ENCODE measurements at places on chromosomes 4 and X. TPM values are rescaled to one million over a fixed set of nuclear protein-coding genes. Genes with fewer than 3 reads are reported as not detected.

RADX gene
- 1.3 TPM for polyA plus RNA-seq

UNC5C gene
- polyA plus RNA-seq = 3.7 TPM

SLC7A11 gene
- polyA plus RNA-seq = 0.46 TPM

CT83 gene
- polyA plus RNA-seq = not detected

GABRE gene
- polyA plus RNA-seq = 9.1 TPM

AMOT gene
- 8.8 TPM for polyA plus RNA-seq

FAM241A gene
- polyA plus RNA-seq = 3.9 TPM

DNA sequence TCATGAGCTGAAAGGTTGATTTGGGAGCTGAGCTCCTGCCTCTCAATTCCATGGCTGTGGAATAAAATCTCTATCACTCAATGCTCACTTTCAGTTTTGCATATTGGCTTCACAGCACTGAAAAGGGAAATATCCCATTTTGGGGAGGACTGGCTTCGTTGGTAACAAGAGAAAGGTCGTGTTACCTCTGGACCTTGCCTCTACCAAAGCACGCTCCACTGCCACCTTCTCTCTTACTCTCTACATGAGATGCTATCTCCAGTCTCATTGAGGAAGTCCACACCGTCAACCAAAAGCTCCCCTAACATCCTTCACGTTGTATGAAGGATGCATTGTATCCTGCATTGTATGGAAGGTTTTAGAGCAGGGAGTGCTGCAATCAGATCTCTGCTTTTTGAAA, 195.0 kb upstream of the LDB2 start:
- no peak for DNase-seq

GRCh38 chr4:35591035-35591434, 653.3 kb downstream of the ARAP2 start:
- DNase-seq = no peak

- DNase-seq = no peak
Observed at GRCh38 chr4:24622146-24622834, 37.9 kb upstream of the DHX15 start.

GRCh38 chrX:69024161-69024736, 141.0 kb downstream of the PJA1 start:
- DNase-seq = no peak

- no peak for DNase-seq
Observed at GRCh38 chrX:129523079-129523911, at the start of gene SMARCA1. Gene SMARCA1 (minus strand): TSS chrX:129523490. CDS start chrX:129523370, 120 bp downstream.

- no peak for DNase-seq
Observed at GRCh38 chr4:3253808-3254207, 4.8 kb downstream of the MSANTD1 start.

- no peak for DNase-seq
Observed at GRCh38 chrX:25034889-25035288, 19.1 kb upstream of the ARX start.

DNA sequence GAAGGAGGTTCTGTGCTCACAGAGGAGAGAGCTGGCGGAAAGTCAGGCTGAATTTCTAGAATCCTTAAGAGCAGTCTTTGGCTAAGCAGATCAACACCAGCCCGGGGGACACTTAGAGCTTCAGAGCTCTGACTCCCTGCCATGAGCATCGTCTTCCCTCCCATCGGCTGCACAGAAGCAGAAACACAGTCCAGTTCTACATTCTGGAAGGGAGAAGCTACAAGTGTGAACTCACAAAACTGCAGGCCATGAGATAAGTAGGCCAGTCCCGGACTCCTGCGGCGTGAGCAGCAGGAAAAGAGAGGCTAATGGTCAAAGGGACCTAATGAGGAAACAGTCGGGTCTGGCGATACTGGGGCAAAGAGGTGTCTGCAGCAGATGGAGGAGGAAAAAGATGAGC, 211.5 kb downstream of the DHX15 start:
- no peak for DNase-seq

GRCh38 chr4:159016593-159017024, 86.3 kb upstream of the RAPGEF2 start:
- DNase-seq = no peak

GRCh38 chr4:188171551-188171950, 32.3 kb downstream of the TRIML1 start:
- DNase-seq = no peak

DNA sequence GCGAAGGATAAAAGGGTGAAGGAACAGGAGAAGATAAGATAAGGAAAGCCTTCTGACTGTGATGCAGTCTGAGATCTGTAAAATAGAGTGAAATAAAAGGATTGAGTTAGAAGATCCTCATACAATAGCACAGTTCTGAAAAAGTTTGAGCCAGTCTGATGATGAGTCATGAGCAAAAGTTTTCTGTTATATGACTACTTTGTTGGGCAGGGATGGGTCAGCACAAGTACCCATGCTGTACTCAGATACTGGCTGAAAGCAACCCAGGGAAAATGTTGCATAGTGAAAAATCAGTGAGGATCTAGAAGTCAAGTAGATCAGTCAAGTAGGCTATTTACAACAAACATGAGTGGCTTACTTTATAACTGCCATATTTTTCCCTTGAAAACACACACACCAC, 253.5 kb downstream of the PCDH10 start:
- no peak for DNase-seq

DNA sequence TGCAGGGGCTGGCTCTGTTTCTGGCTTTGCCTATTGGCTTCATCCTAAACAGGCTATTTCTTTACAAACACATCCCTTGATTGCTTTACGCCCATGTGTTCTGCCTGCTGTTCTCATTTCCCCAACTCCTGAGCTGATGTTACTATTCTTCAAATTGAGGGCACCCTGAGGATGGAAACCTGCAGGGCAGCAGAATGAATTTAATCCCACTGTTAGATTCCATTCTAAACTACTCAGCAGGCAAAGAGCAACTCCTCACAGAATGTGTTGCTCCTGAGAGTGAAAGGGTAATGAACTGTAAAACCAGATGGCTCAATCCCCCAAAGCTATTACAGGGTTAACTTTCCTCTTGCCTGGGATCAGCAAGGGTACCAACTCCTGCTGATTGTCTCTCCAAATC, 75.7 kb downstream of the ANKRD50 start:
- DNase-seq = no peak

DNA sequence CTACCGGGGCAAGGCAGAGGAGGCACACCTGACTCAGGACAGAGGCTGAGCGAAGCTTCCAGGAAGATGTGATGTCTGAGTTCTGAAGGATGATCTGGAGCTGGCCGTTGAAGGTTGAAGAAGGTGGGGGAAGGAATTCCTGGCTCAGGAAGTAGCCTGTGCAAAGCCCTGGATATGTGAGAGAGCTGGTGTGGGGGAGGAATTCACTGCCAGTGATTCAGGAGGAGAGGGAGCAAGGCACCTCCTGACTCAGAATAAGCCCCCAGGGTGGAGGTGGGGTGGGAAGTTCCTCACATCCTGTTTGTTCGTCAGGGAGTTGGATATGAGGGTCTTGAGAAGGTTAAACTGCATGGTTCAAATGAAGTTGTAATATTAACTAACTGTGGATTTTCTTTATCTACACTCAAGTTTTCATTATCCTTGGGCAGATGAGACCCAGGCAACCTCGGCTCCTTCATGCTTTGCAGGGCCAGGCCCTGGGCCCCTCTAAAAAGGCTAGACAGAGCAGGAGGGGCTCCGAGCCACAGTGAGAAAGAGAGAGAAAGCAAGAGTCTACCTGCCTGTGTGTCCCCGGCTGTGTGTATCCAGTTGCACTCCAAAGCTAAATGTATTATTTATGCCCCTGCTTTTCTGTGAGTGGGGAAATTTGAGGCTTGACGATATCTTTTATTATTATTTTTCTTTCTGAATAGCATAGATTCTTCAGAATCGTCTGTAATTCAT, 7.1 kb downstream of the NHSL2 start:
- DNase-seq = no peak

GRCh38 chr4:41185614-41186592, 28.4 kb downstream of the APBB2 start:
- DNase-seq = no peak

DNA sequence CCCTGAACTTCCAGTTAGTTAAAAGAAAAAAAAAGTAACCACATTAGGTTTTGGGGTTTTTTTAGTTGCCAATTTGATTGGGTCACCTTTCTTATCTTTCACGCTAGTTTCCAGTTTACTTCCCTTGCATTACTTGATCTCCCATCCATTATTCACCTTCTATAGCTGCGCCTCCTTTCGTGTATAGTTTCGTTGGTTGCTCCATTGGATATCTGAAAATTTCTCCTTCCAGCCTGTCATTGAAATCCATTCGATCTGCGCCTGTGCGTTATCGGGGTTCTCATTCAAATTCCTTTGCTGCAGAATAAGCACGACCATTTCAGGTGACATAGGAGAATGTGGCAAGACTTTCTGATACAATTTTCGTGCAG, 764 bp downstream of the TRAPPC11 start:
- DNase-seq = no peak

DNA sequence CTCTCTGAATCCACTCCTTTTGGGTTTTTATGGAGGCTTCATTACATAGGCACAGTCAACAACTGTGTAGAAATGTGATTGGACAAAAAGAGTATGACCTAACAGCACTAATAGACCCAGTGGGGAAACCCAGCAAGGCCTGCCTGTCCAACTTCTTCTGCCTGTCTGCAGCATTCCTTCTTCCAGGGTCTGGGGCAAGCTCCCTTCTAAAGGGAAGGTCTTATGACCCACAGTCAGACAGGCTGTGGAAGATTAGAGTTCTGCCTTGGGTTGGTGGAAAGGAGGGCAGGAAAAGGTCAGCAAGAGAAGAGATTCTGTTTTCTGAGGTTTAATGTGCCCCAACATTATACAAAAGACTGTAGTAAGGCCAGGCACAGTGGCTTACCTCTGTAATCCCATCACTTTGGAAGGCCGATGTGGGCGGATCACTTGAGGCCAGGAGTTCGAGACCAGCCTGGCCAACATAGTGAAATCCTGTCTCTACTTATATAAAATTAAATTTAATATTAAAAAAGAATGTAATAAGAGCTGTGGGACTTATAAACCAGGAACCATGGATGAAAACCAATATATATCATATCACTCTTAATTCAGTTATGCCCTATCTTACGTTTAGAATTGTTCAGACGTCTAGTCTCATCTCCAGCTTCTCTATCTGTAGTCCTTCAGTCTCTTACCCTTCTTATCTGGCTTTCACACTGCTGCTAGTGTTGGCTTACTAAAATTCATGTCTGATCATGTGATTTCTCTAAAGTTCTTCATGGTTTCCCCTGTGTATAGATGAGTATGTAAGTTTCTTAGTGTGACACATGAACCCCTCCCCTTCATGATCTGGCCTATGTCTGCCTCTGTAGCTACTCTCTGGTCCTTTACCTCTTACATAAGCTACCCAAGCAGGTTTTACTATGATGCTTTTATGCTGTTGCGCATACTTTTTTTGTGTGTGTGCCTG, 6.2 kb downstream of the CLCN3 start:
- no peak for DNase-seq

- DNase-seq = no peak
Observed at GRCh38 chr4:171478181-171478580, 335.0 kb upstream of the GALNTL6 start.

DNA sequence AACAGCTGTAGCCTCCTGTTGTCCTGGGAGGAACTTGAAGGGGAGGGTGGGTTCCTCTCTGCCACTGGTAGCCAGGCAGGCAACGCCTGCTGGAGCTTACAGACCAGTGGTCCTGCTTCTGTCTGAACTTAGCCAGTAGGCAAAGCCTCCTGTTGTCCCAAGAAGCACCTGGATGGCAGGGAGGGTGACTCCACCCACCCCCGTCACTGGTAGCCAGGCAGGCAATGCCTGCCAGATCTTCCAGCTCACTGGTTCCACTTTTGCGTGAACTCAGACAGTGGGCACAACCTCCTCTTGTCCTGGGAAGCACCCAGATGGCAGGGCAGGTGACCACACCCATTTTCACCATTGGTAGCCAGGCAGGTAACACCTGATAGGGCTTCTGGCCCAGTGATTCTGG, 203.5 kb upstream of the DIPK2B start:
- DNase-seq = no peak

GRCh38 chrX:41110801-41111625, 25.8 kb downstream of the USP9X start:
- no peak for DNase-seq

Data from urinary bladder (tissue), 4 donors.